Uterus (tissue), 4 donors: ENCODE measurements at places on chromosomes 11 and 22. TPM values are rescaled to one million over a fixed set of nuclear protein-coding genes. Genes with fewer than 3 reads are reported as not detected.

The GRM5 gene
- total RNA-seq = not detected

The BTBD10 gene
- total RNA-seq = 65.0 TPM

DNA sequence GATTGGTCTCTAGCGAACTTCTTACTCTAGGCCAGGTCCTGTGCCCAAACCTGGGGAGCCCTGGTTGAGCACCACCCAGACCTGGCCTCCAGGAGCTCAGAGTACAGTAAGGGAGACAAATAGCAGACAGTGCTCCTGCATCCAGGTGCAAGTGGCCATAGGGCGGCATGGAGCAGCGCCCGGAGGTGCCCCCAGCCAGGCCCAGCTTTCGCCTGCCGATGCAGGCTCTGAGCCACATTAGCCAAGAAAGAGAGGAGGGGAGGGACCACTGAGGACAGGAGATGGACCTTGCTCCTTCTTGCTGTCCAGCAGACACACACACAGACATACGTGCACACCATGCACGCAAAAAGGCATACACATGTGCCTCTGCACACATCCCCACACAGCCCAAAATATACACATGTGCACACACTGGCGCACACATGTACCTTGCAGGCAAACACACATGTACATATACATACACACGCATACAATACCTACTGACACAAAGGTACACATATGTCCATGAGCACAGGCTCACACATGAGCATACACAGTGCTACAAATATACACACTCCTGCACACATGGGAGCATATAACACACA, 68.7 kb upstream of the FGF3 start:
- no peaks in the 10 kb centered on the region for H3K36me3 ChIP-seq
- H3K27me3 ChIP-seq = no peaks in the 10 kb centered on the region
- H3K27ac ChIP-seq = no peak overlapping the region
- H3K4me3 ChIP-seq = no peak overlapping the region

GRCh38 chr22:31652911-31653684, 8.9 kb downstream of the PISD start:
- no peaks in the 10 kb centered on the region for H3K4me1 ChIP-seq
- H3K36me3 ChIP-seq = no peaks in the 10 kb centered on the region
- no peaks in the 10 kb centered on the region for H3K27me3 ChIP-seq

DNA sequence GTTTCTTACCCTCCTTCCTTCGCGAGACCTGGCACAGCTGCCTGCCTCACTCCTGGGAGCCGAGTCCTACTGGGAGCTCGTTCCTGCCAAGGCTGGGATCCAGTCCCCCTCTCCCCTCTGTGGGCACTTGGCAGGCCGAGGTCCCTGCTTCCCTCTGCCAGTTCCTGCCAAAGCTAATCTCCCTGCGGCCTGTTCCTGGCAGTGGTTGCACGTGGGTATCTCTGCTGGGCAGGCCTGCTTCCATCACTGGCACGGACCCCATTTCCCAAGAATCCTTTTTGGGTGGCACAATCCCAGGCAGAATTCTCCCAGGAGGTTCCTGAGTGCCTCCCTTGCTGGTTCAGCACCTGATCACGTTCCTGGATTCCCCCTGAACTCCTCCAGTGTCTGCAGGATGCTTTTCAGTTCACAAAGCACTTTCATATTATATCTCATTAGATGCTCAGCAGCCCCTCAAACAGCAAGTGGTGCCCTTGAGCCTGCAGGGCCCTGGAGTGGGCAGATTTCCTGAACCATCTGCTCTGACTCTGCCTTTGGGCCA, 96.5 kb downstream of the RRM1 start:
- no peak overlapping the region for H3K4me3 ChIP-seq
- no peak for DNase-seq
- peaks cover 3% of the 10 kb centered on the region for H3K4me1 ChIP-seq
- no peaks in the 10 kb centered on the region for H3K36me3 ChIP-seq
- no peaks in the 10 kb centered on the region for H3K27me3 ChIP-seq
